Activated CD4-positive, CD25-positive, alpha-beta regulatory T cell (primary cell): ENCODE measurements at places on chromosomes 1 and 21.

DNA sequence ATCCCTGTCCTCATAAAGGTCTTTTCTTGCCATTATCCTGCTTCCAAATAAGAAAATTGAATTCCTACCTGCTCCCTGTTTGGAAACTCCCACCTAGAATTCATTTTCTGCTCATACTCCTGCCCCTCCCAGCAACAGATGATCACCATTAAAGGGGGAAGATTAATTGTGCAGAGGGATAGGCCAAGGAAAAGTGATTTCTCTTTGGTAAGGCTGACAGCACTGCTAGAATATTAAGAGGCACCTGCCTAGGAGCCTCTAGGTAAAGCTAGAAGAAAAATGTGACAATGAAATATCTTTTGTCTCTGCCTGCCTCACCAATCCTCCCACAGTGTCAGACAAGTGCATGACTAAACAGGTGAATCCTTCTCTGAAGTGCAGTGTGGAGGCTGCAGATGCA lies 77.0 kb upstream of the SPATA6 start:
- no peak for DNase-seq

DNA sequence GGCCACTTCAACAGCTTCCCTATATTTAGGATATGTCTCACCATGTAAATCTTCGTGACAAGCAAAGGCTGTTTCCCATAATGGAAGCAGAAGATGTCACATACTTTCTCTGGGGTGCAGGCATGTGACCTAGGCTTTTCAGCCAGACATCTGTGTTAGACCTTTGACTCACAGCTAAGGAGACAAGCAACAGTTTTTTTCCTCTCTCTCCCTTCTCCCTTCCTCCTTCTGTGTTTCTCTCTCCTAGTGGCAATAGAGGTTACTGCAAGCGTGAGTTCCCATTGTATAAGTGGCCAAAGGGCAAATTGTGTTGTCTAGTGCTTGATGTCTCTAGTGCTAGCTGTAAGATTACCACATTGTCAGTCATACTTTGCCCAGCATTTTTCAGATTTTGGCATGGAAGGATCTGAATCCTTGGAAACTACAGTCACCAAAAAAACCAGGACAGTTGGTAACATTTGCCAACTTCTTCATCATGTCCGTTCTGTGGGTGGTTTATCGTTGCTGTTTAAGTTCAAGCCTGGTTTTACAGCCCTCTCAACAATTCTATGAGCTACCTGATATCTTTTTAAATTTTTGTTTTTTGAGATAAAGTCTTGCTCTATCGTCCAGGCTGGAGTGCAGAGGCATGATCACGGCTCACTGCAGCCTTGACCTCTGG lies 44.4 kb upstream of the RABGAP1L start:
- DNase-seq = no peak

GRCh38 chr21:34807881-34808568 lies 139.2 kb downstream of the CLIC6 start:
- peak; percentile 33 for DNase-seq

DNA sequence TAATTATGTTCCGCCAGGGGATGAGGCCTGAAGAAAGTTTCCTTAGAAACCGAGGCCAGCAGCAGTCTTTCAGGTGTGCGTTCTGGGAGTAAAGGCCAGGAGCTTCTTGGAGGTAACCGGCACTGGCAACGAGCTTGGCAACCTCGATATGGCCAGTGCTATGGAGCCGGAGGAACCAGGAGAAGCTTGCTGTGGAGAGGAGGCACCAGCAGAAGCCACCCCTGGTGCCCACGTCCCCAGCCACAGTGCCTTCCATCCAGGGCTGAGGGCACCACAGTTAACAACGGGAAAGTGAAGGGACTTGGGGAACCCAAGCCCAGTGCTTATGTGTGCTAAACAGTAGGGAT lies 41.5 kb upstream of the LIN9 start:
- DNase-seq = no peak

- no peak for DNase-seq
These were observed 5.4 kb upstream of the SLC35D1 start for GRCh38 chr1:67059346-67059745.

- no peak for DNase-seq
These were observed 15.9 kb downstream of the S100A10 start for GRCh38 chr1:151977662-151978230.

DNA sequence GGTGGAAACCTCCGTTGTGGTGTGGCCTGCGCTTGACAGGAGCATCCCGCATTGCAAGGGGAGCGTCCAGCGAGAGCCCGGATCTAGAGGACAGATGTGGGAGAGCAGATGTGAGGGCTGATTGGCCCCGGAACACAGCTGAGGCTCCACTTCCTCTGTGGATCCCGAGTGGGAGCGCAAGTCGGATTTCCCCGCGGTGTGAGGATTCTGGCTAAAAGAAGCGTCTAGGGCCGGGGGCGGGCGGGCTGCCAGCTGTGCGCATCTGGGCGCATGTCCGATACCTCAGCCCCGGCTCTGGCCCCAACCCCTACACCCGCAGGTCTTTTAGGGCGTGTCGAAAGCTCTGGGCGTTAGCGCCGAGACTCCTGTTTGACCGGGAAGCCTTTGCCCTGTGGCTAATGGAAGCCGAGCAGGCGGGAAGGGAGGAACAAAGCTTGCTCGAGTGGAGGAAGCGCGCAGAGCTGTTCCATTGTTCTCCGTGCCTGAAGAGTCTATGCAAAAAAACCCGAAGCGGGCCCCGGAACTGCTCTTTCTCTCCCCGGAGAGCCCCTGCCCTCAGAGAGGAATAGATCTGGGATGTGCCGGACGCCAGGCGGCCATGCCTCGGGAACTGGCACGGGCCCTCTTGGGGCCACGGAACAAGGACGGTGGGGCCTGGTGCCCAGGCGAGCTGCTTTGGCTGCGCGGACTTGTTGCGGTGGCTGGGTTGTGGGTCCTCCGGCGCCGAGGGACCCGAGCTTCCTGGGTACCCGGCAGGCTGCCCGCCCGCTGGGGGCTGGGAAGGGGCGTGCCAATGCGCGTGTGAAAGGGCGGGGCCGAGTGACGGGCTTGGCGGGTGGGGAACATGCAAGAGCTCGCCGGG lies 111.1 kb downstream of the NAV1 start:
- DNase-seq = no peak

GRCh38 chr1:91804546-91805023 lies 81.4 kb downstream of the TGFBR3 start:
- DNase-seq = no peak

GRCh38 chr1:154938604-154939399 lies 2.3 kb upstream of the PMVK start:
- DNase-seq = no peak

GRCh38 chr1:41325801-41326200 lies 35.4 kb upstream of the FOXO6 start:
- DNase-seq = no peak
